Ecto neural progenitor cell (in vitro differentiated cells): ENCODE measurements at places on chromosomes 1 and 21.

DNA sequence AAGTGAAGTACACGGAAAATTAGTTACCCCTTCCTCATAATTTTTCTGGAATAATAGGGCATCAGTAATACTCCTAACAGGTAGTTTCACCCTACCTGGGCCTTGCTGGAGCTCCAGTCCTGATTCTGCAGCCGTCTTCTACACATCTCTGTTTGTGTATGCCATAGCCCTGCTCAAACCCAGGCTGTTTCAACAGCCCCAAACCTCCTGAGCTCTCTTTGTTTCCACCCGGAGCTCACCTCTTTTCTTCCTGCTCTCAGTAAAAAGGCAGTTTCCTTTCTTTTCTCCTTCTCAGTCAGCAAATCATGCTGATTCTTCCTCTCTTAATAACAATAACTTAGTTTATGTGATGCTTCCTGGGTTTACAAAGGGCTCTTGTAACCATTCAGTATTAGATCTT lies 355.1 kb upstream of the RUNX1 start:
- no peak for DNase-seq

- no peak for DNase-seq
These were observed 16.4 kb downstream of the HTR1D start for GRCh38 chr1:23200883-23201282.

GRCh38 chr1:6499296-6499695 lies 7.8 kb upstream of the PLEKHG5 start:
- no peak for DNase-seq

DNA sequence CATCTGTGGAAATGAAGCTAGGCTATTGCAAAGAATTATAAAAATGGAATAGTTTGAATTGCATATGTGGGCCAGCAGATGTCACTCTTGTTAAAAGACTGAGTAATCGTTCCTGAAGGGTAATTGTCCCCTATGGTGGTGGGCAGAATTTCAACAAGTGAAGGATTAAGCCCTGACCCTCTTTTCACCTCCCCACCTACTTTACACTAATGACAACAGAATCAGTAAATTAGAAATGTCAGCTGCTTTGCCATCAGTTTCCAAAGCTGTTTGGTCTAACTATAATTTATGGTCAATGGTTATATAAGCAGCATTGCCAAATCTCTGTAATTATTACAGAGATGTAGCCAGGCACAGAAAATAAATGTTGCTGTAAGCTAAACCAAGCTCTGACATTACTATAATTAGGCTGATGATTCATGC lies 898.6 kb downstream of the AMY1C start:
- DNase-seq, result no peak

GRCh38 chr1:228362141-228362883 lies 44.3 kb downstream of the TRIM11 start:
- no peak for DNase-seq

DNA sequence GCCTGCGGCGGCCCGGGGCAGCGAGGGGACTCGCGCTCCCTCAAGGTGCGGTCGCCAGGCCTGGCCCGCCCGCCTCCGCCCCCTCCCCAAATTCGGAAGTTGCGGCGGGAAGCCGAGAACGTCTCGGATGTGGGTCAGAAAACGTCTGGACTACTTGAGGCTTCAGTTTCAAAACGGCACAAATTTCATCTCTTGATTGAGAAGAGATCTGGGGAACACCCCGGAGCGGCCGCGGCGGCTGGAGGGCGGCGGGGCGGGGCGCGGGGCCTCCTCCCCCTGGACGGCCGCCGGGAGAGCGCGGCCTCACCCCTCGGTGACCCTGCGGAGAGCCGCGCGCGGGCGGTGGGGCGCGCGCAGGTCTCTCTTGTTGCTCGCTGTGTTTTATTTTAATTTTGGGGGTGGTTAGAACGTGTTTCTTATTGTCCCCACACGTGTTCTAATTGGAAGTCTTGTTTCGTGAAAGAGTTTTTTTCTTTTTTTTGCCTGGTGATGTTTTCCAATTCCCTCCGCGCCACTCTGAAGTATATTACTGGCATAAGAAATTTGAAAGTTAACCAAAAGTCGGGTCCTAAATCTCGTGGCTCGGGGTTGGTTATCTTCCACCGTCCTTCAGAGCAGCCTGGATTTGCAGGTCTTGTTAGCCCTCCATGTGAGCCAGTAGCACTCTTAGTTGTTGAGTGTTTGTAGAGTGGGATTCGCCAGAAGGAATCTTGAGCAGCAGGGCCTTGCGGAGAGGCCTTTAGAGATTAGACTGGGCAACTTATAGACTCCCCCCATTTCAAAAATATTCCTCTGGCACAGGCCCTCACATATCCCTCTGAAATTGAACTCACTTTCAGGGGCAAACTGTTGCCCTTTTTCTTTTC lies 749 bp downstream of the PCBP3 start:
- no peak for DNase-seq

GRCh38 chr1:92968138-92969032 lies 7.1 kb upstream of the DIPK1A start:
- DNase-seq, result no peak
